ENCODE measurements at places on chromosomes 12 and 14. TPM values are rescaled to one million over a fixed set of nuclear protein-coding genes. Genes with fewer than 3 reads are reported as not detected.

- no peaks in the 10 kb centered on the region for H3K4me1 ChIP-seq
- no peak overlapping the region for H3K27ac ChIP-seq
- no peak for DNase-seq
- H3K36me3 ChIP-seq: peaks cover 11% of the 10 kb centered on the region
These were observed 16.0 kb upstream of the CCT2 start for GRCh38 chr12:69569236-69569635.

DNA sequence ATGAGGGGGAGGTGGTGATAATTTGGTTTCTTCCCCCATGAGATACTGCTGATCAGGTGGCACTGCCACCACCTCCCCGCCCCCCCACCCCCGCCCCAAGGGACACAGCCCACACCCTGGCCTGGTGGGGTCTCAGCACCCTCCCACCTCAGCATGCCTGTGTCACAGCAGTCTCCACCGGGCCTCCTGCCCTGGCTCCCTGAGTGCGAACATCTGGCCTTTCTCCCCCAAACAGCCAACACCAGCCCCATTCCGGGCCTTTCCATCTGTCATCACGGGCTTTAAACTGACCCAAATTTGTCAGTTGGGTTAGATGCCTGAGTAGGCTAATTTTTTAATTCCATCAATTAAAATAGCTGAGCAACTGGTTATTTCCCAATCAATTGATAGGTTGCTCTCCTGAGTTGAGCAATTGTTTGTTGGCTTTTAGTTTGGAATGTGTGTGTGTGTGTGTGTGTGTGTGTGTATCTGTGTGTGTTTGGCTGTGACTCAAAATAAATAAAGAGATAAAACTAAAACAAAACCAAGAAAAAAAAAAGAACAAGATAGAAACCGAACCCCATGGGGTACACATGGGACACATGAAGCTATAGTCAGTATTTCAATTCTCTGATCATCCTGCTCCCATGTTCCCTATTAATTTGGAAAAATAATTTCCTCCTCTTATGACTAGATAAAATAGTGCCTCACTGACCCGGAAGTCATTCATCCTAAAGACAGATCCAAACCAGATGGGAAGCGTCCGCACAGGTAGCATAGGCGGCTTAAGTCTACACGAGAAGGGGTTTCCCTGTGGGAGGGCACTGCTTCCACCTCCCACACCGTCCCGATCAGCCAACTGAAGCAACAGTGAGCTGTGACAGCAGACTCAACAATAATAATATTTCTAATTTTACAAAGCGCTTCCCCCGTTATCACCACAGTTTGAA lies 7.4 kb downstream of the SERPINA12 start:
- H3K27me3 ChIP-seq: no peaks in the 10 kb centered on the region
- no peaks in the 10 kb centered on the region for H3K4me1 ChIP-seq
- H3K4me3 ChIP-seq: no peak overlapping the region
- no peak for DNase-seq

ATP6V1D gene
- total RNA-seq: 63.1 TPM

PROX2 gene
- total RNA-seq: not detected

GPR132 gene
- total RNA-seq: not detected

DNA sequence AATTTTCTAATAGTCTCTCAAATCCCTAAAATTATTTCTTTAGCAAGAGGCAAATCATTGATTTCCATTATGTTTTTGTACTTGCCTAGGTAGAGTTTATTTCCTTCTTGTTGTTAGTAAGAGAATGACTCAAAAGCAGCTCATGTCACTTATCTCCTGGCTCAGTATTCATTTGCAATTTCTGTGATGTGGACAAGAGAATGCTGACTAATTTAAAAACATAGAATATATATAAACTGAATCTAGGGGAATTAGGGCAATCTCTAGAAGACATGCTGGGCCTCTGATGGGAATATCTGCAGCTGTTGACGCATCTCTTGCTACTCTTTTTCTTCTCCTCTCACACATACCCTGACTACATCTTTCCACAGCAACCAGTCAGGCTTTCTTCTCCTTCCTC lies 130.8 kb upstream of the PRKD1 start:
- no peaks in the 10 kb centered on the region for H3K4me1 ChIP-seq
- H3K36me3 ChIP-seq: no peaks in the 10 kb centered on the region
- H3K4me3 ChIP-seq: no peak overlapping the region
- H3K27ac ChIP-seq: no peak overlapping the region
- DNase-seq: no peak

DNA sequence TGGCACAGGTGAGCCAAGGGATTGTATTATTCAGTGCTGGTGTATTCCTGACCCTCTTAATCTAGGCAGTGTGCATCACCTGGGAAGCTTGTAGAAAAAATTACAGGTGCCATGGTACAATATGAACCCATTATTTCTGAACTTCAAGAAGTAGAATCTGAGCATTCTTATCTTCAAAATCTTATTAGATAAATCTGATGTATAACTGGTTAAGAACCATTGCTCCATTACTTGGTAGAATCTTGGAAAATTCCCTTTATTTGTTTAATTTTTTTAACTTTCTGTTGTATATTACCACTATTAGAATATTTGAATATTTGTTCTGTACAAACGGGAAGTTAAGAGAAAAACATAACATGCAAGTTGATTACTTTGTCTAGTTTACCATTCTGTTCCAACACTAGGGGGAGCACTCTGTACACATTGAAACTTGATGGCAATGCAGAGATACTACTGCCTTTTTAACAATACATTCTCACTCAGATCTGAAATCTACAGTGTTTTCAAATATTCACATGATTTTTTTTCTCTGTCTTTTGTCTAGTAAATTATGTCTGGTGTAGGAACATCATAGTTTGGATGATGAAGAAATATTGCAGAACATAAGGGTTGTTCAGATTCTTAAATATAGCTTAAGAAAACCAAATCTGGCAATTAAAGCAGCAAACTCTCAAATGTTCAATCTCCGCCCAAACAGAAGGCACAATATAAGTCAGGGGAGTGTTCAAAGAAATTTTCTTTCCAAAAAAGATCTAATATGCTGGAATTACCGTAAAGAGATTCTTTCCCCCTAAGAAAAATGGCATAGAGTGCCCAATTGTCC lies 196.6 kb downstream of the PCNX1 start:
- peaks cover 11% of the 10 kb centered on the region for H3K36me3 ChIP-seq
- no peaks in the 10 kb centered on the region for H3K27me3 ChIP-seq

GRCh38 chr12:88924162-88924561 lies 343.9 kb upstream of the KITLG start:
- no peak for DNase-seq
- H3K27me3 ChIP-seq: no peaks in the 10 kb centered on the region
- no peaks in the 10 kb centered on the region for H3K36me3 ChIP-seq
- H3K4me1 ChIP-seq: peaks cover 22% of the 10 kb centered on the region

- no peaks in the 10 kb centered on the region for H3K27me3 ChIP-seq
- no peaks in the 10 kb centered on the region for H3K4me1 ChIP-seq
- no peak overlapping the region for H3K4me3 ChIP-seq
- H3K27ac ChIP-seq: no peak overlapping the region
- no peak for DNase-seq
These were observed 67.6 kb upstream of the TTC7B start for GRCh38 chr14:90883782-90884181.

- H3K27me3 ChIP-seq: no peaks in the 10 kb centered on the region
- H3K36me3 ChIP-seq: peaks cover 5% of the 10 kb centered on the region
- H3K27ac ChIP-seq: peak overlapping the region; percentile 73
- peak overlapping the region; percentile 74 for H3K4me3 ChIP-seq
These were observed 1.5 kb downstream of the PNMA1 start for GRCh38 chr14:73712540-73713180.

Measured in endothelial cell of umbilical vein (primary cell).